T-helper 1 cell (primary cell): ENCODE measurements at places on chromosomes 13 and 19.

GRCh38 chr19:35077411-35078223 is 36.1 kb downstream of the HPN start:
- DNase-seq: no peak

DNA sequence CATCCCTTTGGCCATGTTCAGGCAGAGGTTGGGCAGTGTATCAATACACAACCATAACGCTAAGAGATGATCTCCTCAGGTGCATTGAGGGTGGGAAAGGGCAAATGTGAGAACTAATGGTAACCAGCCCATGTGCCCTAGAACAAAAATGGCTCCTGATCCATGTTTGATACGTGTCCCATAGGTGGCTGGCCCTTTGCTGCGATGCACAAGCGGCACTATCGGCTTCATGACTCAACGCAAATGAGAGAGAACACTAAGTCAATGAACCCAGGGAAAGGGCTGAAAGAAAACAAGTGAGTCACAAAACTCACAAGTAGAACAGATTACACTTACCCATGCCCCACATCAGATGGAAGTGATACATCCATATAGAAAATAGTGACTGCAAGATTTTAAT is 201.7 kb downstream of the ABCC4 start:
- DNase-seq: no peak

DNA sequence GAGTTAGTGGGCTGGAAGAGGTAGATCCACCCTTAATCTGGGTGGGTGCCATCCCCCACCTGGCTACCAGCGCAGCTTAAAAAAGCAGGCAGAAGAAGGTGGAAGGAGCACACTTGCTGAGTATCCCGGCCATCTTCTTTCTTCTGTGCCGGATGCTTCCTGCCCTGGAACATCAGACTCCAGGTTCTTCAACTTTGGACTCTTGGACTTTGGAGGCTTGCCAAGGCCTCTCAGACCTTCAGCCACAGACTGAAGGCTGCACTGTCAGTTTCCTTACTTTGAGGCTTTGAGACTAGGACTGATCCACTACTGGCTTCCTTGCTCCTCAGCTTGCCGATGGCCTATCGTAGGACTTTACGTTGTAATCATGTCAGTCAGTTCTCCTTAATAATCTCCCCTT is 127.6 kb upstream of the GPC6 start:
- DNase-seq: no peak

- no peak for DNase-seq
Observed at GRCh38 chr13:37586164-37586563, 12.4 kb downstream of the POSTN start.

GRCh38 chr13:51137250-51137649 is 26.2 kb upstream of the C13orf42 start:
- no peak for DNase-seq

GRCh38 chr19:13117772-13118423 is at the start of gene NACC1:
NACC1 (plus strand) TSS chr19:13118264; CDS start chr19:13135208, 16,944 bp downstream.
- peak; percentile 82 for DNase-seq

DNA sequence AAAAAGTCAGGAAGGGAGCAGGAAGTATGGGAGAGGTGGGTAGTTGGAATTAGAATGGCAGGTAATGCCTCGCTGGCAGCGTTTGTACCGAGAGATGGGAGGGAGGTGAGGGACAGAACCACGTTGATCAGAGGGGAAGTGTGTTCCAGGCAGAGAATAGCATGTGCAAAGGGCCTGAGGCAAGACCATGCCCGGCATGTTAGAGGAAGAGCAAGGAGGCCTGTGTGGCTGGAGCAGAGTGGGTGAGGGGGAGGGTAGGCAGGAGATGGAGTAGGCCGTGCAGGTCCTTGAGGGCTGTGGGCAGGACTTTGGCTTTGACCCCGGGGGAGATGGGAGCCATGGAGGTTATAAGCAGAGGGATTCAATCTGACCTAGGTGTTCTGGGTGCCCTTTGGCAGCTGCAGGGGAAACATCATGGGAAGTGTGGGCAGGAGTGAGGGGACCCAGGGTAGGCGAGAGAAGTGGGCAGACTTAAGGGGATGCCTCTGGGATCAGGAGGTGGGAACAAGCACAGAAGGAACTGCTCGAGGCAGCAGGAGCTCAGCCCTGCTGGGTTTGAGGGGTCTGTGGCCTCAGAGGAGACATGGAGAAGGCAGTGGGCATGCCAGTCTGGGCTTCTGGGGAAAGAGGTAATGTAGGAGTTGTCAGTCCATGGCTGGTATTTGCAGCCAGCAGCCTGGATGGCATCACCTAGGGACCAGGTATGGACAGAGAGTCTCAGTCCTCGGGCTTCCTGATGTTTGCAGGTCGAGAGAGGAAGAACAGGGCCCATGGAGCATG is 48.8 kb downstream of the CD320 start:
- DNase-seq: no peak

- no peak for DNase-seq
Observed at GRCh38 chr19:5903056-5903623, 450 bp downstream of the NDUFA11 start.

GRCh38 chr19:50287331-50287730 is 41.8 kb downstream of the KCNC3 start:
- no peak for DNase-seq

- DNase-seq: peak; percentile 9
Observed at GRCh38 chr19:30227661-30228112, 144.5 kb upstream of the ZNF536 start.

DNA sequence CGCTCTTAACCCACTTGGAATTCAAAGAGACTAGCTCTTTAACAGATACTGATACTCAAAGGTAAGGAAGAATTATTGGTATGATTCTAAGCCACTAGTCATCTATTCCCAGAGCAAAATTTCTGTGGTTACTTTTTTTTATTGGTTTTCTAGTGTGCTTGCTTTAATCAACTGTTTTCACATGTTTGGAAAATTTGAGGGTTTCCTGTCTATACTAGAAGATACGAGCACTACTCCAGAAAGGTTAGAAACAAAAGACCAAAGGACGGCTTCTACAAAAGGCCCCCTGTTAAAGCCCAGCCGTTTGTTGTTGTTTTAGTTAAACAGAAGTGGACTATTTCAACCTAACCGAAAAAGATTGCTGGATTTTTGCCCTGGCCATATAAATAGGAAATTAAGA is 18.5 kb upstream of the LPAR6 start:
- no peak for DNase-seq

- no peak for DNase-seq
Observed at GRCh38 chr13:108834193-108834592, 204.8 kb downstream of the MYO16 start.

DNA sequence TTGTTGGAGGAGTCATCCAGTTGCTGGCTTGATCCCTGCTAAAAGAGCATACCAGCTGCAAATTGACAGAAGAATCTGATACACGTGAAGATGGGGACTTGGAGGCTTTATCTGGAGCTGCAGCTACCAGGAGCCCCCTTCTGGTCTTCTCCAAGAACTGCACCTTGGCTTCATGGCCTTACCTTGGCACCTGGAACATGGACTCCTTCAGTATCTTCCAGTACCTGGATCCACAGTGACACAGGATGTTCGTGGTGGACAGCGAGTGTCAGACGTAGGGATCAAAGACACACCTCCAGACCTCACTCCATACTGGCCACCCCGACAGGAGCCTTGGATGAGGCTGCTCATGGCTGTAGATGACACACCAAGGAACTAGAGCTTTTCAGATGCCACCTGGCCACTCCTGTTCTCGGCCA is 9.9 kb upstream of the ACSBG2 start:
- peak; percentile 72 for DNase-seq

DNA sequence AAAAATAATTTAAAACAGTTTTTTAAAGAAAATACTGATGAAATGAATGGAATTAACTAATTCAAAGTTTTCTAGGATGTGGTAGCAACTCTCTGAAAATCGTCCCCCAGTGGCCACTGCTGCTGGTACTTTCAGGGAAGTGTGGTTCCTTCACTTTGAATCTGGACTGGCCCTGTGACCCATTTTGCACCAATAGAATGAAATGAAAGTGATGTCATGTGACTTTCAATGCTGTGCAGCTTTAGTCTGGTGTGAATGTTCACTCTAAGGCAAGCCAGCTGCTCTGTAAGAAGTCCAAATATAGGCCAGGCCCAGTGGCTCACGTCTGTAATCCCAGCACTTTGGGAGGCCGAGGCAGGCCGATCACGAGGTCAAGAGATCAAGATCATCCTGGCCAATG is 26.4 kb upstream of the HNRNPA1L2 start:
- DNase-seq: no peak

DNA sequence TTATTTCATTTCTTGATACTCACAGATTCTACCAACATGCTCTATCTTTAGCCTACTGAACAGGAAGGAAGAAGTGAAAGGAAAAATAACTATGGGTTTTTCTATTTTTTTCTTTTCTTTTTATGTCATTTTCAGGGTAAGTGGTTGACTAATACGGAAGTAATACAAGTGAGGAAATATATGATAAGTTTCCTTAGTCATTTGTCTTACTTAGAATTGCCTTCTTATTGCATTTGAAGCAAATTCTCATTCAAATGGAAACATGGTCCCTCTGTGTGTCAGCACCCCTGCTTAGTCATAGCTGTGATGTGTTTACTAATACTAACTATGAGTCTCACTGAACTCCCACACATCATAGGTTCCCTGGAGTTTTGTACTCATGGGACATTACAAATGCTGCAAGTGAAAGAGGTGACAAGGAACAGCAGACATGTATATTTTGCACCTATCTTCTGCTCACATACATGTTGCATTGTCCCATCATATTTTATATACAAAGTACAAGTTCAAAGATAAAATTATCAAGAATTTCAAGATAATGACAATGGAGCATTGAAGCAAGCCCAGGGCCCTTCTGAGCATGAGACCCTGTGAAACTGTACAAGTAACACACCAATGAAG is 60.1 kb downstream of the DCT start:
- DNase-seq: no peak
